ENCODE measurements at places on chromosomes 16 and 17.

GRCh38 chr16:73068541-73069401 lies 20.8 kb upstream of the ZFHX3 start:
- DNase-seq = peak; percentile 76

- DNase-seq = no peak
Observed at GRCh38 chr16:85845266-85845665, 45.8 kb downstream of the COX4I1 start.

- DNase-seq = no peak
Observed at GRCh38 chr16:16095646-16096045, 127.6 kb downstream of the ABCC6 start.

- DNase-seq = no peak
Observed at GRCh38 chr17:2157081-2157480, 102.2 kb downstream of the HIC1 start.

GRCh38 chr17:65914784-65915342 lies 277.1 kb downstream of the CEP112 start:
- no peak for DNase-seq

GRCh38 chr17:29847118-29847517 lies 82.9 kb downstream of the SSH2 start:
- DNase-seq = no peak

DNA sequence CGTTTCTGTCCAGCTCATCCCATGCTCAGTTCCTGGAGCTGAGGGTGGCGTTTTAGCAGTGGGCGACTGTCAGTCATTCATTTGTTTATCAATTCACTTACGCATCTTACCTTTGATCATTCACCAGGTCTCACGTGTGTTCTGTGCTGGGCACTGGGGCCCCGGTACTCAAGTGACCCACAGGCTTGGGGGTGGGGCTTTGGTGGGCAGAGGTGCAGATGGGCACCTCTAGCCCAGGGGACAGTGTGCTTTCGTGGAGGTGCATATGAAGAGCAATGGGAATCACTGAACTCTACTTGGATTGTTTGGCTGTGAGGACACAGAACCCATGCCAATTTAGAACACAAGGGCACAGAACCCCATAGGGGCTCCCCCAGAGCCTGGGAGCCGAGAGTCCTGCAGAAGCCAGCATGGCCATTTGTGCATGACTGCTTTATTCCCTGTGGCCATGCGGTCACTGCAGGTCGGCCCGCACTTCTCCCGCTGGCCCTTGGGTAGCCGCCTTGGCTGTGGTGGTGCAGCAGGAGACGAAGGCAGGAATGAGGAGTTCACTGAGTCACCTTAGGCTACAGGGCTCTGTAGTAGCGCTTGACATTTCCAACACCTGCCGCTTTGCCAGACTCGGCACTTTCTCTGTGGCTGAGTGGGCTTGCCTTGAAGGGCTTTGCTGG lies 144.6 kb downstream of the SNX29 start:
- DNase-seq = no peak

GRCh38 chr17:3025421-3026124 lies 37.8 kb downstream of the OR1D5 start:
- DNase-seq = no peak

GRCh38 chr17:48153691-48154358 lies 46.3 kb downstream of the SNX11 start:
- DNase-seq = peak; percentile 87

- DNase-seq = no peak
Observed at GRCh38 chr17:61458000-61458399, 5.8 kb downstream of the TBX4 start.

DNA sequence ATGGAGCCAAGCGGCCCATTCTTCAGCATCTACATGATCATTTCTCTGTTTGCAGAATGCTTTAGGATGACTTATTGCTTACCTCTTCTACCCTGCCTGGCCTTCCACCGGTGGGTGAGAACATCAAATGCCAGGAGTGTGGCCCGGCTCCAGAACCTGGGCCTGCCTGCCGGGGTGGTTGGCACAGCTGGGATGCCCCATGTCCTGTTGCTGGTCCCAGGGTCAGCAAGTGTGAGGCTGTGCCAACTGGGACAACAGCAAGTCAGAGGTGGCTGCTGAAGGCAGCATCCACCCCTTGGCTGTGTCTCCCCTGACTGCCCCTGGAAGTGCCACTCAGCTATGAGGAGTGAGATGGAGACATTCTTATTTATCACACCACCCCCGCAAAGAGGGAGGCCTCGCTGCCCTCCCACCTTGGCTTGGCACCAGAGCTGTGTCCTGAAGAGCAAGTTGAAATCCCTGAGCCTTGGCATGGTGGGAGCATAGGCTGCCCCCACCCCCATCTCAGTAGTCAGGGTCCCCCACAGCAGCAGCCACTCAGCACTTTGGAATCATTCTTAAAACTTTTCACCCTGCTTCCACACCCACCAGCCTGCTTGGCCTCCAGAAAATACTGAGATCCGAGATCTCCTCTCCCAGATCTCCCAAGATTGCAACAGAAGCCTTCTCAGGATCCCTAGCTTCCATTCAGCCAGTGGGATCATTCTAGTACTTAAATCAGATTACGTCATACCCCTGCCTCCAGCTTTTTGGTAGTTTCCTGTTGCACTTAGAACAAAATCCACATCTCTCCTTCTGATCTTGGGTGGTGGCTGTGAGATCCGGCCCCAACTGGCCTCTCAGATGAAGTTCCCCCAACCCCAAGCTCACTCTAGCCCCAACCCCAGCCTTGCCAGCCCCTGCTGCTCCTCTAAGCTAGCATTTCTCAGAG lies 127.5 kb downstream of the SOCS1 start:
- DNase-seq = no peak

Data from NCI-H510A (cell line).